Muscle of back (tissue), 13 donors: ENCODE measurements at places on chromosomes 6 and 20. TPM values are rescaled to one million over a fixed set of nuclear protein-coding genes. Genes with fewer than 3 reads are reported as not detected.
A peak's percentile ranks its signal among the peaks of the same experiment; 100 is the strongest.

The PLEKHG1 gene
- 17.4 TPM for polyA plus RNA-seq

The HLA-DPB1 gene
- 7.4 TPM for polyA plus RNA-seq

The BTN1A1 gene
- polyA plus RNA-seq, result not detected

The ENPP3 gene
- 0.15 TPM for polyA plus RNA-seq

The NDRG3 gene
- polyA plus RNA-seq, result 21.4 TPM

The NMBR gene
- not detected for polyA plus RNA-seq

The SLC35F1 gene
- 2.0 TPM for polyA plus RNA-seq

The SSR1 gene
- 92.4 TPM for polyA plus RNA-seq

The CNKSR3 gene
- 18.9 TPM for polyA plus RNA-seq

The BANF2 gene
- not detected for polyA plus RNA-seq

DNA sequence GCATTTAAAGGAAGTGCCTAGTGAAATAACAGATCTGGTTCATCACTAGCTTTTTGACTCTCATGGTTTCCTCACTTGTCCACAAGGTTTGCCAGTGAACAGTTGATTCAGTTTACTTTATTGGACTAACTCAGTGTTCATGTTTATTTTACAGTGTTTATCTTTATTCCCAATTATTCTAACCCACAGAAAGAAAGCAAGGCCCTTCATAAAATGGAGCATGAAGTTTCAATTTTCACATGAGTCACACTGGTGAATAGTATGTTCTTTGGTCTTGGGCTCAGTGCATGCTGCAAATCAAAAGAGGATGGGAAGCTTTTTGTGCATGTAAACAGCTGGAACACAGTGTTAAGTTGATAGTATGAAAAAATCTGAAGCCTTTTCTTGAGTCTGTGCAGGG, 217.6 kb upstream of the HDDC2 start:
- no peak for DNase-seq

DNA sequence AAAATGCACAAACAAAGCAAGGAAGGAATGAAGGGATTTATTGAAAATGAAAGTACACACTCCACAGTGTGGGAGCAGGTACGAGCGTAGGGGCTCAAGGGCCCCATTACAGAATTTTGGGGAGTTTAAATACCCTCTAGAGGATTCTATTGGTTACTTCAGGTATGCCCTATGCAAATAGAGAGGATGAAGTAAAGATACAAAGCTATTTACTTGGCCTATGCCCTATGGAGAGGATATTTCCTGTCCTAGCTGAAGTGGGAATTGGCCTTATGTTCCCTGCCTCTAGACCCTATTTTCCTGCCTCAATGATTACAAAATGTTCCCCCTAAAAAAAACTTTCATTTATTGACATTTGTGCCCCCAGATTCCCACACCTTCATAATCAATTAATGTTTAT, 59.7 kb upstream of the ASIP start:
- DNase-seq, result no peak

DNA sequence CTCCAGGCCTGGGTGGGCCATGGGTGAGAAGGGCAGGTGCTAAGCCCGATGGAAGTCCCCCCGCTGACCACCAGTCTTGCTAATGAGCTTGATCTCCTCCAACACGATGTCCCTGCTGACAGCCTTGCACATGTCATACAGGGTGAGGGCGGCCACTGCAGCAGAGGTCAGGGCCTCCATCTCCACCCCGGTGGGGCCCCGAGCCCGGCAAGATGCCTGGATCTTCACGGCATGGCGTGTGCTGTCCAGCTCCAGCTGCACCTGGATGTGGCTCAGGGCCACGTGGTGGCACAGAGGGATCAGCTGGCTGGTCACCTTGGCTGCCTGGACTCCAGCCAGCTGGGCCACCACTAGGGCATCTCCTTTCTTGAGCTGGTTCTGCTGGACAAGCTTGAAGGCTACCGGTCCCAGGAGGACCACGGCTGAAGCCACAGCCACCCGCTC, 27.9 kb downstream of the MOCS1 start:
- no peak for DNase-seq

- DNase-seq, result no peak
Measured at GRCh38 chr20:46260936-46261454, 47.3 kb downstream of the CDH22 start.

GRCh38 chr6:52661551-52661950, 9.4 kb upstream of the TMEM14A start:
- peak; percentile 31 for DNase-seq

GRCh38 chr6:69958978-69959377, 92.6 kb downstream of the COL19A1 start:
- DNase-seq, result no peak

- no peak for DNase-seq
Measured at GRCh38 chr20:58401162-58401561, 12.1 kb downstream of the VAPB start.

DNA sequence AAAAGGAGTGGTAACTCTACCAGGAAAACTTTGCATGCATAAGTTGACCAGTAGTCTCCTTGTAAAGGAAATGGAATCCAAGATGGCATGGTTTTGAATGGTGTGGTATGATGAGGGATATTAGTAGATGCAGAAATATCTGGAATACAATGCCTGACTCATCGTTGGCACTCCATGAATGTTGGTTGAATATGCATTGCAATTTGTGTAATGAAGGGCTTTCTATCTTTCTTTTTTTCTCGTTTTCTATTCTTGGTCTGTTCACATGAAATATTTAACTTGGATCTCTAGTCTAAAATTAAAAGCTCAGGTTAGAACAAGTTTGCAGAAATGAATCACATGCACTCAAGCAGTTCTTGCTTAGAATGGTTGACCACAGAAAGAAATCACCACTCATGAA, 277.3 kb upstream of the PRND start:
- no peak for DNase-seq

GRCh38 chr6:140897804-140898573, 1234.7 kb upstream of the GJE1 start:
- no peak for DNase-seq

DNA sequence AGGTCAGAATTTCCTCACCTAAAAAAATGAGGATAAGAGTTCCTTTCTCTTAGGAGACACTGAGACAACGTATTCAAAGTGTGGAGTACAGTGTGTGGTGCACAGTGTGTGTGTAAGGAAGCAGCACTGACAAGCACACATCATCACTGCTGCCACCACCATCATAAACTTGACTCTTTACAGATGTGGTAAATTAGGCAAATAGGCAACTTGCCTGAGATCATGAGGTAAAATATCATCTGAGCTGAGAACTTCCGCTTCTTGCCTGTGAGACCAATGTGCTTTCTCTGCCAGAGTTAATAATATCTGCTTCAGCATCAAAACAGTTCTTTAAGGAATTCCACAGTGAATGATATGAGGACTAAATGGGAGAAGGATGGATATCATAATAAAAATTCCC, 52.7 kb downstream of the LYRM4 start:
- DNase-seq, result no peak

DNA sequence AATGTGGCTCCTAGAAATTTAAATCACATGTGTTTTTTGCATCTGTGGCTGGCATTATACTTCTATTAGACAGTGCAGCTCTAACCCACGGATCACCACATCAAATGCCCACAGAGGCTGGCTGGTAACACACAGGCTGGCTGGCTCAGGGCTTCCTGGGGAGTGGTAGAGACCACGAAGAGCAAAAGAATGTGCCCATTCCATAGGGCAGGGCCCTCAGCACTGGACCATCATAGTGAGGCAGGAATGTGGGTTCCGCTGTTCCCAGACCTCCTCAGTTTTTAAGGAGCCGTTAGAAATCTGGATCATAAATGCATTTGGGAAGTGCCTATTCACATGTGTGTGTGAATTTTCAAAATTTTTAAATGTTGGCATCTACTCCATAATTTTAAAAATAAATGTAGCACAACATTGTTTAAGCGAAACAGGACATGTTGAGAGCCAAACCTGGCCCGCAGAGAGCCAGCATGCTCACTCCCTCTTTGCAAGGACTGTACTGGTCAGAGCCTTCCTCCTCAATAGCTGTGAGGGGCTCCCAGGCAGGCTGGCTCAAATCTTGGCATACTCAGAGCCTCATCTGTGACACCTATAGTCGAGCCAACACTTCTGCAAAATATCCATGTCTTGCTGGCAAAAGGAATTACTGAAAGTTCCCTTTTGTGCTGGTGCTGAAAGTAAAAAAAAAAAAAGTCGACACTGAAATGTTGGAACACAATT, 190.5 kb downstream of the FNDC1 start:
- peak; percentile 66 for DNase-seq

DNA sequence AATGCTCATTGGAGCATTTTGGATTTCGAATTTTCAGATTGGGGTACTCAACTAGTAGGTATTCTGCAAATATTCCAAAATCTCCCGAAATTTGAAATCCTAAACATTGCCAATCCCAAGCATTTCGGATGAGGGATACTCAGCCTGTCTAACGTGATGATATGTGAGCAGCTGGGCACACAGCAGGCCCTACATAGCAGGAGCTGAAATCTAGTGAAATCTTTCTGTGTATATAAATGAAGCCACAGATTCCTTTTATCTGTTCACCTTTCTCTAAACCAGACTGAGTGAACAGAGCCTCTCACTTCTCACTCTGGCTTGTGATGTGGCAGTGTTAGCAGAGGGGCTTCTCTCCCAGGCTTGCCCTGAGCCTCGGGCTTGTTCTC, 17.8 kb downstream of the STX16 start:
- DNase-seq, result no peak

DNA sequence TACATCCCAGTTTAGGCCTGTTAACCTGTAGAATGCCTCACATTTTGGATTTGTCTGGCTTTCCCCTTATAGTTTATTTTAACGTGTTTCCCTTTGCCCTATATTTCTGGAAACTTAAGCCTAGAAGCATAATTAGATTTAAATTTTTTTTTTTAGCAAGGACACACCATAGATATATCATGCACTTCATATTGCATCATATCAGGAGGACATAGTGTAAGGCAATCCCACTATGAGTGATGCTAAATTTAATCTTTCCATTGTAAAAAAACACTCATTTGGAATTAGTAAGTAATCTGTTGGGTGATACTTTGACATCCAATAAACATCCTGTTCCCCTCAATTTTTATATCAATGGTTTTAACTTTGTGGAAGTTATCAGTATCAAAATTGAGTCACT, 10.3 kb upstream of the FAXC start:
- no peak for DNase-seq

DNA sequence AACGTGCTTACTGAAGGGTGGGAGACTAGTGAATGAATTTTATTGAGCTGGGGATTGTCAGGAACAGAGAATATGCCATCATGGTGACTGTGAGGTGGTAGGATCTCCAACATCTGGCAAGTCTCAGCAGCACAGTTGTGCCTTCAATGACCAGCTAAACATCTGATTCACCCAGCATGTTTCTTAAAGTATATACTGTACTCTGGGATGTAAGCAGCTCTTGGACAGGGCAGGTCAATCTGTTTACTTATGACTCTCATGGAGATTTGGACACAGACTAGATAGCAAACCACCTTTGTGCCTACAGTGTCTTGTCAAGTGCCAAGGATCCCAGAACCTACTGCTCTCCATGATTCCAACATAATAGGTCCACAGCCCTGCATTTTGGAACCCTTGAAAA, 801.0 kb upstream of the CITED2 start:
- no peak for DNase-seq

DNA sequence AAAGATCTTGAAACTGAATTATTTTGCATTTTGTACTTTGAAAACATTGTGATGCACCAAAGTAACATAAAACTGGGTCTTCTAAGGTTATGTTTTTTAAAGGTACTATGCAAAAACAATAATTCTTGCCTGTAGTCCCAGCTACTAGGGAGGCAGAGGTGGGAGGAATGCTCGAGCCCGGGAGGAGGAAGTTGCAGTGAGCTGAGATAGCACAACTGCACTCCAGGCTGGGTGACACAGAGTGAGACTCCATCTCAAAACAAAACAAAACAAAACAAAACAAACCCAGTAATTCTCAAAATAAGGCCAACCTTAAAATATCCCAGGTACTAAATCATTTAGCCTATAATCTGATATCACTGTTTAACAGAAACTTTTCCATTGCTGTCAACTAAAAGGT, 269.6 kb downstream of the KHDC1L start:
- no peak for DNase-seq

- DNase-seq, result no peak
Measured at GRCh38 chr6:77502981-77503380, 39.7 kb upstream of the HTR1B start.

GRCh38 chr20:10541668-10542411, 106.7 kb downstream of the SLX4IP start:
- DNase-seq, result no peak

GRCh38 chr20:31537116-31537871, 23.1 kb downstream of the HM13 start:
- no peak for DNase-seq

DNA sequence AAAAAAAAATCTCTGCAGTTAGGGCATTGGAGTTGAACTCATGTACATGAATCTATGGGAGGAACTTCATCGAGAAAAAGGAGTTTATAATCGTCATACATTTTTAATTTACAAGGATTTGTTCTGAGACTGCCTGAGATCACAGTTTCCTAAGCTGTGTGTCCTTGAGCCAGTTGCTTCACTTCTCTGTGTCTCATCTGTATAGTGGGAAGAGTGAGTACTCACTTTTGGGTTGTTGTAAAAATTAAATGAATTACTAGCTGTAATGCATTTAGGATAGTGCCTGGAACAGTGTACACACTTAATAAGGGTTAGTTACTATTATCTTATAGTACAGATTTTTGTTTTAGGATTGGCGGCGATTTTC, 42.5 kb downstream of the EYA2 start:
- no peak for DNase-seq

GRCh38 chr6:130944486-130944885, 117.3 kb downstream of the SMLR1 start:
- DNase-seq, result no peak

GRCh38 chr6:132257561-132257960, 143.7 kb downstream of the MOXD1 start:
- DNase-seq, result no peak
